ENCODE measurements at places on chromosomes 7 and 10.

DNA sequence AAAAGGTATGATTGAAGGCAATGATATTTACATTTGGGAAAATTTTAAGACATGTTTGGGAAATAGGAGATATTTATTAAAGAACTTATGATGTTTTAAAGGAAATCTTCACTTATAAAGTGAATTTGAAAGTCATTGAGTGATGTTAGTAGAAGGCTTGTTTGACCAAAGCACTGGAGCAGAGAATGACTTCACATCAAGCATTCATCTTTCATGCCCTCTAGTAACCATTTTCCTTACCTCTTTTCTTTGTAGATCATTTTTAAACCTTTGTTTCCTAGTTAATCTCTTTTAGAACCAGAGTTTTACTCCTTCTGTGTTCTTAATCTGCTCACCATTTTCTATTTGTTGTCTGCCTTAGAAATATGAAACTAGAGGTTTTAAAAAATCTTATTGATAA is 111.3 kb upstream of the FOXP2 start:
- no peak for DNase-seq

- no peak for DNase-seq
These were observed 1.6 kb downstream of the PRR15 start for GRCh38 chr7:29565224-29565630.

- peak; percentile 81 for DNase-seq
These were observed at the start of gene COBL for GRCh38 chr7:51316666-51317581. Gene COBL, minus strand, starts transcription at chr7:51316809. Its CDS starts 176 bp downstream, at chr7:51316633.

GRCh38 chr7:101234636-101235035 is 3.0 kb downstream of the CLDN15 start:
- no peak for DNase-seq

DNA sequence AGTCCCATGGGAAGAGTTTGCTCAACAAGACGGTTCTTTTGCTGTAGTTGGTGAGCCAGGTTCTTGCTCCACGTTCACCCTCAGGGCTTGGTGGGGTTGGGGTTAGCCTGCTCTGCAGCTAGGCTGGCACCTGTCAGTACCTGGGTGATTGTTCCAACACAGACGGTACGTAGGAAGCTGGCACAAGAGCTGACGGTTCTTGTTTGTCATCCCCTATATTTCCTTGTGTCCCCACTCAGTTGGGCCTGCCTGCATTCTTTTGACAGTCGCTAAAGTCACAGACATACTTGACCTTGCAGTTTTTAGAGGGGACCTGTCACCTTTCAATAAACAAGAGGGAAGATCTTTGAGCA is 40.2 kb upstream of the SYPL1 start:
- no peak for DNase-seq

DNA sequence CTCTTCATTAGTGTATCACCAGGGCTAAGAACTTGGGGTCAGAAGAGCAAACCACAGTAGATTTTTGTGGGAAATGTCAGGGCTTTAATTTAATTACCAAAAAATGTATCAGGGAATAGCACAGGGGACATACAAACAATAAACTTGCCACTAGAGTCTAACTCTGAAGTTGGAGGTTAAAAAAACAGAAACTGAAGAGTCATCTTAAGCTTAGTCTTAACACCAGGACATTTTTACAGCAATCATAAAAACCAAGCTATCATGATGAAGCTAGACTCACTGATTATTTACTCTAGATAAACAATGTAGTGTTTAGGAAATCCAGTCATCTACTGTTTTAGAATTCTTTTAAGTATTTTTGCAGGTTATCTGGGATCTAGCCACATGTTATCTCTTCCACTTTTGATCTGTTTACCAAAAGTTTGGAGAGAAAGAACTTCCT is 48.4 kb upstream of the GLI3 start:
- no peak for DNase-seq

DNA sequence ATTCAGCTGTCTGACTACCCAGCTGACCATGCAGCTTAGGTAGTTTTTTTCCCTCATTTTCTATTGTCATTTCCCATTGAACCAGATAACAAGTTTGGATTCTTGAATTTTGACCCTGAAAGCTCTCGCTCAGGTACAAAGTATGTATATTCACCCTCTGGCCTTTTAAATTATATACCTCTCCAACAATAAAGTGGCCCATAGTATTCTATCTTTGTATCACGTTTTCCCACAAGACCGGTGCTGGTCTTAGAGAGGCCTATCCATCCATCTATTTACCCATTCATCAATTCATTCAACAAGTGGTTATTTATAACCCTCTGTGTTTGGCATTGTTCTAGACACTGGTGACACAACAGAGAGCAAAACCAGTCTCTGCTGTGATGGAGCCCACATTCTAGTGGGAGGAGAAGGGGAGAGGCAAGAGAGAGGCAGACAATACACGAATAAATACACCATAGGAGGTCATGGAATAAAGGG is 35.2 kb upstream of the NPSR1 start:
- DNase-seq = no peak

DNA sequence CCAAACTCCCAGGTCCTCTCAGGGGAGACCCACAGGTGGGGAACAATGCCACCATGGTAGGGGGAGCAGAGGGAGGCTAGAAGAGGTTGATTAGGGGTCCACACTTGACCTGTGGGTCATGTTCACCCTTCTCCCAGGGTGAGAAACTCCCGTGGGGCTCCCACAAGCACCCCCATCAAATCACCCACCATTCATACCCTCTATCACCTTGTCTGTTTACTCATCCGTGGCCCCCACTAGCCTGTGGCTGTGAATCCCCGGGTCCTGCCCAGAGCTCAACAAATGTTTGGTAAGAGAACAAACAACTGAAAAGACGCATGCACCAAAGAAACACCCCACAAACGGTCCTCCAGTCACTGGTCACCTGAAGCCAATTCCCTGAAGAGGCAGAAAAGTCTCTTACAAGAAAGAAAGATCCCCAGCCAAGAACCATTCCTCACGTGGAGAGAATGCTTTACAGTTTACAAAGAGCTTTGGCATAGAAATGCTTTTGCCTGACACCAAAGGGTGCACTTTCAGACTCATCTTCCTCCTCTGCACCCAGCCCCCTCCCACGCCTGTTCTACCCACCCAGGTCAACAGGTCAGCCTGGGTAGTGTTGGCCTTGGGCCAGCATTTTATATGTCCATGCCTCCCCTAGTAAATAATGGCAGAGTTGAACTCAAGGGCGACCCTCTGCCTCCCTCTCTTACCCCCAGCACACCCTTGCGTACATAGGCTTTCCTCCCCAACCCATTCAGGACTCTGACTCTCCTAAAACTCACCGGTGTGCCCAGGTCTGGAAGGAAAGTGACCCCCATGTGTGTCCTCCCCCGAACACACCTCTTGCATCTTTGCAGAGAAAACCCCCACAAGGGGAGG is 1.9 kb downstream of the ZCCHC24 start:
- DNase-seq = no peak
